ENCODE measurements at places on chromosomes 3 and 15.

GRCh38 chr15:87038404-87038803, 958.7 kb downstream of the AGBL1 start:
- no peak for DNase-seq

DNA sequence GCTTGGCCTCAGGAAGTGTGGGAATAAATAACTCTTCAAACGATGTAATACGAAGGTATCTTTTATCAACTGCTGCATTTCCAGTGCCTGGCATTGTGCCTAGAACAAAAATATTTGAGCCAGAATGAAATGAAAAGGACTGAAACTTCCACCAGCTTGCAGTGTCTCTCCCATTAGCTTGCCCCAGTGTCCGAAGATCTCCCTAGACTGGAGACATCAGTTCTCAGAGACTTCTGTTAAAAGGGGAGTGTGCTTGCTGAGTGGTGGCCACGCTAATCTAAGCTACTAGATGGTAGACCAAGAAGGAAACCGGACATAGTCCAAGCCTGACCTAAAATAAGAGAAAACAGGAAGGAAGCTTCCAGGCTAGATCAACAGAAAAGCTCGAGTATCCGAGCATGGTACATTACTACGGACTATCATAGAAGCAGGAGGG, 28.6 kb downstream of the KCNAB1 start:
- DNase-seq: no peak

DNA sequence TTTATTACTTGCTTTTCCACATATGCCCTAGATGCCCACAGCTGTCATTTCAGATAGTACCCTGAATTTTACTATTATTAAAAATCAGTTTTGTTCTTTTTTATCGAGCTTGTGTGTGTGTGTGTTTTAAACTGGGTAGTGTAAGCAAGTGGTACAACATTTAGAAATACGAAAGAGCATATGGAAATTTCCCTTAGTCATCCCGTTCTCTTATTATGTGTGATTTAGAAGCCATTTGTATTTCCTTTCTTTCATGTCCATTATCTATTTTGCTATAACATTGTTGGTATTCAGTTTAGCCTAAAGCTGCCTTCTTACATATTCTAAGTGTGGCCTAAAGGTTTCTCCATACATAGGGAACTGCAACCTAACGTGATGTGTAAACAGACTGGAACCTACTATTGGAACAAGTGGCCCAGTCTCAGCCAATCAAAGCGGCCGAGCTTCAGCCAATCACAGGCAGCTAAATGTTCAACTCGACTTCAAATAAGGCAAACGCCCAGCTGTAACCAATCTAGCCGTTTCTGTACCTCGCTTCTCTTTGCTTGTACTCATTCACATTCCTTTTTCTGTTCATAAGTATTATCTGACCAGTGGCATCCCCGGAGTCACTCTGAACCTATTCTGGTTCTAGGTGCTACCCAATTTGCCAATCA, 14.7 kb upstream of the SYN2 start:
- DNase-seq: no peak

- no peak for DNase-seq
Measured at GRCh38 chr15:63835211-63835568, 1.4 kb upstream of the HERC1 start.

DNA sequence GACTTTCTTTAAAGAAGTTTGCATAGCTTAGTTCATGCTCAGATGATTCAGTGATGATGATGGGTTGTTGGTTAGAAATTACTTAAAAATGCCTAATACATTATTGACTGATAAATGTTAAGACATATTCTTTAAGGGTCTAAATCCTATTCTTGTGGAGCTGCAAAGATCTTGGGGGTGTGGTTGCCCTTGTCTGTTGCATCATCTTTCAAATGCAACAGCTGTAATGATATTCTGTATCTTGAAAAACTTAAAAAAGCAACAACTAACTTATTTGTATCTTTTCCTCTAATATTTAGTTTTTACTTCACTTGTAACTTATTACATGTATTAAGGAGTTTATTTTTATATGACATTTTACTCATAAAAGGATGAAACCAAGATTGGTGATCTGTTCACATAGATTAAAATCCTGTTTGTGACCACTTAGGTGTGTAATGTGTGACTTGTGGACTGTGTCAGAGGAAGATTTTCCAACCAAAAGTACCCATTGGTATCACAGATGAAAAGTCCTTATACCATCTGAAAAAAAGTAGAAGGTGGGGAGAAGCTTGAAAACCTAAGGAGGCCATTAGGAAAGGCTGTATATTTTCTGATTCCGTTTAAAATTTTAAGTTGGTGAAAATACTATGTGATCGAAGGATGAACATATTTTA, 142.8 kb downstream of the IGF1R start:
- no peak for DNase-seq

DNA sequence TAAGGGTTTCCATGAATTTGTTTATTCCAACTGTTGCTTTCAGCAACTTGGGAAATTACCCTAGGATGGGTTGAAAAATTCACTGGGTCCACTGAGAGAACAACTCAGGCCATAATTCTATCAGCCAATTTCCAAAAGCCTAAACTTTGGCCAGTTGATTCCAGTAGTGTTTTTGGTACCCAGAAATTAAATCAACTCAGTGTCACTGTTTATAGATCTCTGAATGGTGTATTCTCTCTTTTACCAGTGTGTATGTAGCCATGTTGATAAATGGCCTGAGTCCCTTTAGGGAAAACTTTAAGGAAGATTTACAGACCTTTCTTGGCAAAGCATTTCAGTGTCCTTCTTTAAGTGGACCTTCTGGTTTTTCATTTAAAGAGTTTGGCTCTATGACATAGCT, 636.4 kb downstream of the OTOL1 start:
- DNase-seq: no peak

DNA sequence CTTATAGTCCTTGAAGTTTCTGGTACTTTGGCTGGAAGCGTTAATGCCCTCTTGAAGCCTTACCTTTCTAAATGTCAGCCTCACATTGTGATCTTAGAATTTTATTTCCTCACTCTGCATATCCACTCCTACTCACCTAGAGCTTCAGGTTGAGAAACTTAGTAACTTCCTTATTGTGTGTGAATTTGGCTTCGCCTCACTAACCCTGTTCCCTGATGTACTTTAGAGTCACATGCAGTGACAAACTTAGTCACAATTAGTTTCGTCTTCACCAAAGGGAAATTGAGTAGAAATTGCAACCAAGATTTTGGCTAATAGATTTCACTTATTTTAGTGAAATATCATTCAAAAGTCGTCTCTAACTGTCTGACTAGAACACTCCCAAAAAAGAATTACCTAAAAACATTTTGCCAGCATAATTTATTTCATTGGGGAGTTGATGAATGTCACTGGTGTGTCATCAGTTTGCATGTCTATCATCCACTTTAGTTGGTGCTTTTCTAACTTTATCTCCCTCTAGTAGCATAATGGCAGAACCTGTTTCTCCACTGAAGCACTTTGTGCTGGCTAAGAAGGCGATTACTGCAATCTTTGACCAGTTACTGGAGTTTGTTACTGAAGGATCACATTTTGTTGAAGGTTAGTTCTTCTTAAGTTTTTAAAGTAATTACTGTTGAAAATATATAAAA, 960 bp downstream of the MFN1 start:
- DNase-seq: no peak

Measured in NCI-H526 treated with DMSO at 0.1 percent for 48 hours (cell line).